ENCODE measurements at places on chromosomes 11 and 22.

GRCh38 chr11:6925636-6926207 lies 504 bp upstream of the ZNF215 start:
- no peak for DNase-seq

GRCh38 chr22:47623763-47624148 lies 861.3 kb downstream of the TBC1D22A start:
- no peak for DNase-seq

- DNase-seq: no peak
Measured at GRCh38 chr11:33731723-33732531, 4.3 kb downstream of the CD59 start.

DNA sequence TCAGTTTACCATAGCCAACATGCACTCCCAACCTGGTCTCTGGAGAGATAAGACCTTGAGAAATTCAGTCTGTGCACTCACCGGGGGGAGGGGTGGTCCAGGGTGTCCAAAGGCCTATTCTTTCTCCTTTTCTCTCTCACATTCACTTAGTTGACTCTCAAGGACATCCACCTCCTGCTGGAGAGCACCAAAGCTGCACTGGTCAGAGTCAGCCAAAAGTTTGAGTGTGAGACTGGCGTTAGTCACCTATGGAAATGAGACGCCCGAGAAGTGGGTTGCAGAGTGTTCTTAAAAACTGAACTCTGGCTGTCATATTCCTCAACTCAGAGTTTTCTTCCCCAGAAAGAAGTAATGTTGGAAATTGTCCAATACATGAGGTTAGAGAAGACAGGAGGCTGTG lies 5.0 kb upstream of the UBQLNL start:
- DNase-seq: no peak

DNA sequence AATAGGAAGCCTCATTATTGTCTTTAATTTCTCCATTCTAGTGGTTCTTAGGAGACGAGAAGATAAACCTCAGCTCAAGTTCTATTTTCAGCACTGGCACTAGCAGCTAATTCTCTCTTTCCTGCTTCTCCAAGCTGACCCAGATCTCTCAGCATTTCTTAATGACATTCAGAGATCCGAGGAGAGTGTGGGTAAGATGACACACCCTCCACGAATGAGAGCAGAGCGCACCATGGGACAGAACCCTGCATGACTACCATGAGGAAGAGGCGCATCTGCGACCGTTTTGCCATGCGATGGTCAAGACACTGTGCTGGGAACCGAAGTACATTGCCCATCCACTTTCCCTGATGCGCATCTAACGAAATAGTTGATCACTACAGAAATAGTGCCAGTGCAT lies 241.8 kb downstream of the LARGE1 start:
- DNase-seq: no peak

DNA sequence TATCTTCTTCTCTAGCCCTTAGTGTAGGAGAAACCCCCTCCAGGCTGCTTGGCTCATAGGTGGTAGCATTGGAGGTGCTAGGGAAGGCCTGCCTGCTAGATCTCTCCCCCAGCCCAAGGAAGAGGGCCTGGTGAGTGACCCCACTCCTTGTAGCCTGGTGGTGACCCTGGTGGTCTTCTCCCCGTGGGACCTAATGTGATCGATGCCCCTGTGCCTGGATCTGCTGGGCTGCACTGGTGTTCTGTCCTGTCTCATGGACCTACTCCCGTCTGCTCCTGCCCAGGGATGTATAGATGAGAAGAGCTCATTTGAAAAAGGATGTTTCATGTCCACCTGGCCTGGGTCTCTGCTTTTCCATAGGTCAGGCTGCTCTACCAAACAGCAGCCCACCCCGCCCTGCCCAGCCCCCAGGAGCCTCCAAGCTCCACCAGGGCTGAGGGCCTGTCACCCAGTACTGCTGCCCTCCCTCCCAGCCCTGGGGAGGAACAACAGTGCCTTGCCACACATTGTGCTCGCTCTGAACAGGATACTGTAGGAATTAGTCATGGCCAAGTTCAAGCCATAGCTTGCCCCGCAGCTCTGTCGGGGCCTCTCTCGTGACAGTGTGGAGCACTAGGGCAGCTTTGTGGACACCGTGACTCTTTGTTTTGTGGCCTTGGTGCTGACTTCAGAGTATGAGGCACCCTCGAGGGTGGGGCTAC lies 19.7 kb downstream of the SLC37A2 start:
- no peak for DNase-seq

GRCh38 chr11:129354691-129355090 lies 21.0 kb upstream of the BARX2 start:
- no peak for DNase-seq

GRCh38 chr11:107999759-108000455 lies 8.8 kb upstream of the CUL5 start:
- no peak for DNase-seq

DNA sequence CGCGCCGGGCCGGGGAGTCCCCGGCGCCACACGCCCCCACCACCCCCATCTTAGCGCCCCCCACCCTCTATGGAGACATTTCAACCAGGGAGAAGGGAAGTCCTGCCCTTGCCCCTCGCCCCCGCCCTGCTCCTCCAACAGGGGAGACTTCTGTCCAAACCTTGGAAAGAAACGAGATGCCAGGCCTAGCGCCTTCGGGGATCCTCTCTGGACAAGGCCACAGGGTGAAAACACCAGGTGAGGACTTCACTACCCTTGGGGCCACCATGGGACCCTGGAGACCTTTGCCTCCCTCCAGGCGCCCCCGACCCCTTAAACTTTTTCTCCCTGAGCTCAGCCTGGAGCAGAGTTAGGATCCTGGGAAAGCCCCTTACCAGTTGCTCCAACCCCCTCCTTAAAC lies 11.6 kb upstream of the NPAS4 start:
- no peak for DNase-seq

All from stimulated activated CD8-positive, alpha-beta memory T cell treated with anti-CD3 and anti-CD28 coated beads, Interleukin-4, amount 100 ng/mL, for 4 hours (primary cell).